Right renal pelvis (tissue), 4 donors: ENCODE measurements at places on chromosomes 7 and 10.

DNA sequence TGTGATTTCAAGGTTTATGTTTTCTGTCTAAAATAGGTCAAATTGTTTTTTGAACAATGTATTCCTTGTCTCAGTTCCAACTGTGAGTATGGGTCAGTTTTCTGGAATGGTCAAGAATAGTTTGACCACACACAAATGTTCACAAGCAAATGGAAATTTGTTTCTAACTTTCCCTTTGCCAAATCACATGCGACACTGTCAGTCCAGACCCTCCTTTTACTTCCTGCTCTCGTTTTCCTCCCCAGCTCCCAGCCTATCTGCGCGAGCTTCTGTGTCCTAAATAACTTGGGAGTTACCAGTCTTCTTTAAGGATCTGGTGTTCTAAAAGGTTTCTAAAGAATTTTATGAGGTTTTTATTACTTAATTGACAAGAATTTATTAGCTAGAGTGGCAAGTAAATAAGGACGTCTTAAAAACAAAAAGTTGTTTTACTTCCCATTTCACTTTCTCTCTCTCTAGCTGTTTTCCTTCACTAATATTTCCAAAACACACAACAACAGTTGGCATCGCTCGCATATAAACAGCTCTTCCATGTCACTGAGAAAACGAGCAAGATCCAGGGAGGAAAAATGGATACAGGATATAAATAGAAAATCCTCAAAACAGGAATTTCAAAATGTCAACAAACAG is 266.1 kb upstream of the KLF6 start:
- DNase-seq = peak; percentile 35

DNA sequence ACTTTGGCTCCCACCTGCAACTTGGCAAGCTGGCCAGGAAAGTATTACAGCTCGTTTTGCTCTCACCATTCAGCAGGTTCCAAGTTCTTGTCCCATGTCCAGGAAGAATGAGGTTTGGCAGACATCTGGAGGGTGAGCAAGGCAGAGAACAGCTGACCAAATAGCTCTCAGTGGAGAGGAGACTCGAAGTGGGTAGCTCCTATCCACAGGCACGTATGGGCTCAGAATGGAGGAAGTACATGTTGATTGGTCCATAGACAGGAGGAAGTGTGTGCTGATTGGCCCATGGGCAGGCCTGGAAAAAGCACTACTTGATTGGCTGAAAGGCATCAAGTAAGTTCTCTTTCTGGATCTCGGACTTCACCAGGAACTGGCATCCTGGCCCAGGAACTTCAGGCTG is 3.0 kb upstream of the NCAPG2 start:
- no peak for DNase-seq

DNA sequence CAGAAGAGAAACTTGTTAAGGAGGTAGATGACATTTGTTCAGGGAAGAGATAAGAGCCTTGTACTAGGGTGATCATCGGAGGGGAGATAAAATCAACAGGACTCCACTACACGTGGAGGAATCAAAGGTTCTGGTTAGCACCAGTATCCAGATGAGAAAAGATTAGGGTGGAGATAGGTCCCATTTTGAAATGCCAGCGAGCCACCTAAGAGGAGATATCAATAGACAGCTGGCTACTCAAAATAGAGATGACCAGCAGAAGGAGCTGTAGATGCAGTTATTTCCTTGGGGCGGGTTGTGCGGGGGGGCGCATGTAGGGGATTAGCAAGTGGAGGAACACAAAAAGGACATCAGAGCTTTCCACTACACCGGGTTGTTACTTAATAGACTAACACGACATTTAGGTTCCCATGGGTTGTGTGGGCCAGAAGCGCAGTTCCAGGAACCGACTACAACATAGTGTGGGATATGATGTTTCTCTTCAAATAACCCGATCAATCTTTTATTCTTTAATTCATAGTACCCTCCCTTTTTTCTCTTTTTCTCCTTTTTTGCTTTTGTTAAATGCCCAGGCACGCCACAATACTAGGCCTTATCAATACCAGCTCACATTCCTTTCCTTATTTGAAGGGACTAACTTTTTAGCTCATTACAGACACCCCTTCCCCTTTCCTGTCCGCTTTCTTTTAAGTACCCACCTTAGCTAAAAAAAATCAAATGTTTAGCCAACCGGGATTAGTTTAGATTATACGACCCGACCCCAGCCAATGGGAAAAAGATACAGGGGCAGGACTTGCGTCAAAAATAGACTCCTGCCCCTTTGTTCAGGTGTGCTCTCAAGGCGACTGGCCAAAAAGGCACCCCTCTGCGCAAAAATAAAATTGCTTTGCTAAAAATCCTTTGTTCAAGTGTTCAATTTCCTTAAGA is 2.0 kb upstream of the KIF11 start:
- no peak for DNase-seq

DNA sequence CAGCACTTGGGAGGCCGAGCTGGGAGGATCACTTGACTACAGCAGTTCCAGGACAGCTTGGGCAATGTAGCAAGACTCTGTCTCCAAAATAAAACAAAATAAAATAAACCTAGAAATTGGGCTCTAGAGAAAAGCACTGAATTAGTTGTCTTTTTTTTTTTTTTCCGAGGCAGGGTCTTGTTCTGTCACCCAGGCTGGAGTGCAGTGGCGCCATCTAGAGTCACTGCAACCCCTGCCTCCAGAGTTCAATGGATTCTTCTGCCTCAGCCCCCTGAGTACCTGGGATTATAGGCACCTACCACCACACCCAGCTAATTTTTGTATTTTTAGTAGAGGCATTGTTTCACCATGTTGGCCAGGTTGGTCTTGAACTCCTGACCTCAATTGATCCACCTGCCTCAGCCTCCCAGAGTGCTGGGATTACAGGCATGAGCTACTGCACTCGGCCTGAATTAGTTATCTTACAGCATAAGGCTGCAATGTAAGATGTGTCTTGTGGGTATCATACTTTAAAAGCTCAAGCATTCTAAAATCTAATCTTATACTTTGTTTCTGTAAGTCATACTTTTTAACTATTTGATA is 12.8 kb downstream of the MEIG1 start:
- no peak for DNase-seq

GRCh38 chr7:71112436-71112835 is 19.5 kb upstream of the GALNT17 start:
- no peak for DNase-seq

DNA sequence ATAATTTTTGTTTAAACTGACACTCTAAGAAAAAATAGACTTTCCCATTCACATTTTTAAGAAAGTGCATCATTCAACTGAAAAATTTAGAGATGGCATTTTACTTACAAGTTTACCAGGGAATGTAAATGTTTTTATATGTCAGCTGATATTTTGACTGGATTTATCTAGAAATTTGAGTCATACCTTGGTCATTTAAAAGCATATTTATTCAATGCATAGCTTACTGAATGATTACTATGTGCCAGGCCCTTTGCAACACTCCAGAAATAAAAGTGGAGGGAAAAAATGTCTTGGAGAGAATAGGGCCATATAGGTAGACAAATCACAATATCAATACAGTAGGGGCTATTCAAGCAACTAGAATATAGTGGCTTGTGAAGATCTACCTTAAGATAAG is 98.4 kb upstream of the FAM3C start:
- DNase-seq = no peak

GRCh38 chr7:128233471-128233870 is 7.6 kb upstream of the LEP start:
- no peak for DNase-seq

GRCh38 chr7:45657136-45657889 is 83.1 kb downstream of the ADCY1 start:
- DNase-seq = no peak

GRCh38 chr10:132883391-132883881 is 58.9 kb downstream of the CFAP46 start:
- no peak for DNase-seq

- no peak for DNase-seq
Observed at GRCh38 chr7:40839881-40840280, 705.1 kb downstream of the SUGCT start.

- no peak for DNase-seq
Observed at GRCh38 chr7:12385364-12385786, 18.3 kb downstream of the VWDE start.

DNA sequence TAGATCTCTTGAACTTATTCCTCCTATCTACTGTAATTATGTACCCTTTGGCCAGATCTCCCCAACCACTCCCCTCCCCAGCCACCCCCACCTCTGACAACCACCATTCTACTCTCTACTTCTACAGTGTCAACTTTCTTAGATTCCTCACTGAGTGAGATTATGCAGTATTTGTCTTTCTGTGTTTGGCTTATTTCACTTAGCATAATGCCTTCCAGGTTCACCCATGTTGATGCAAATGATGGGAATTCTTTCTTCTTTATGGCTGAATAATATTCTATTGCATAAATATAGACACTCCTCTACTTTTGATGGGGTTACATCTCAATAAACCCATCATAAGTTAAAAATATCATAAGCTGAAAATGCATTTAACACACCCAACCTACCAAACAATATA is 21.3 kb upstream of the HNRNPH3 start:
- no peak for DNase-seq

GRCh38 chr10:75244487-75245353 is 9.0 kb upstream of the COMTD1 start:
- DNase-seq = no peak
